Suppressor macrophage treated with lipopolysaccharide for 1 hour (primary cell): ENCODE measurements at places on chromosomes 4 and X.

DNA sequence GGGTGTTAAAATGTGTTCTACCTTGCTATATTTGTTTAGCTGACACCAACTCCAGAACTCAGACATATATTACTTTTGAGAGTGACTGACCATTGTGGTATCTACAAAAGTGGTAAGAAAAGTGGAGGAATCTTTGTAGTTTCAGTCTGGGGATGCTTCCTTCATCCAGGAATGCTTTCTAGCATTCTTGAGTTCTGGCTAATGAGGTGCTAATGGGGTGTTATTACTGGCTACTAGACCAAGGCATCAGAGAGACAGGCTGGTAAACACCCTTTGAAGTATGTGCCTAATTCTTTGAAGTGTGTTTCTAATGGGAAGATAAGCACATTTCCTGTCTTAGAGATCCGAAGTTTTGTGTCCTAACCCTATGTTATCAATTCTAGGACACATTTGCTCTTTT lies 310.4 kb downstream of the SPRY1 start:
- no peak for DNase-seq

DNA sequence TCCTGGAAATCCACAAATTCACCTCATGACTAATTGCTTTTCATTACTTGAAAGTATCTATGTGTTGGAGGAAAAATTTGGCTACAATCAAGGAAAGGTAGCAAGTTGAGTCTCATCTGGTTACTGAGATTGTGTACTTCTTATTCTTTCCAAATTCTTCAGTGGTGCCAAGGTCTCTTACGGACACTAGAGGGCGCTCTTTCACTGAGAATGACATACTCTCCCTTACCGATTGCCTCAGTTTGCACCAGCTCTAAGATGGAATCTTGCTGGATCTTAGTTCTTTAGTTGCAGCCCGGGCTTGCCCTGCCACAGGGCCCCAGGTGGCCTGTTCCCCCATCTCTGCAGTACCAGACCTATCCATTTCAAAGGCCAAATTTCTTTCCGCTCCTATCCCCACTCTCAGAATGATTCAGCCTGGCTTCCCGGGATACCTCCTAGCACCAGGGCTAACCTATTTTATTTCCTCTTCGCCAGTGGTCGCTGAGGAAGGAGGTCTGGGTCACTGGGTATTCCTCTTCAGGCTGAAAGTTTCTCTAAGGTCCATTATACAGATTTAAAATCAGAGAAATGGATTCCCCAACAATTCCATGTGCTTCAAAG lies 24.6 kb upstream of the GPR50 start:
- DNase-seq: peak; percentile 67

- DNase-seq: no peak
Observed at GRCh38 chr4:73021634-73022033, 47.9 kb downstream of the COX18 start.

- DNase-seq: no peak
Observed at GRCh38 chr4:626201-627091, 1.1 kb downstream of the PDE6B start.

- DNase-seq: no peak
Observed at GRCh38 chr4:75950213-75950815, 9.5 kb upstream of the NAAA start.

DNA sequence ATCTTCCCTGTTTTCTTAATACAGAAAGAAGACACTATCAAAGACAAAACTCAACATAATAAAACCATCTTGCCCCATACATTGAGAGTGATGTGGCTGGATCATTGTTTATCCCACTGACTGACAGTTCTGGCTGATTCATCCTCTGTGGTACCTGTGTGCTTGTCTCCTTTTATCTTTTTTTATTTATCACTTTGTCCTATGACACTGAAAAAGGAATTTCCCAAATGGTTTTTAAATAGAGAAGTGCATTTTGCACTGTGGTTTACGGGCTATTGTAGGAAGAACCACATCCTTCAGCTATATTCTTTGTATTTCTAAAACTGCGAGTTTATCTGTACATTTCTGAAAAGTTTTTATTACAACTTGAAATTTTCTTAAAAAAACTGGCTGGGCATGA lies 15.0 kb downstream of the TTC29 start:
- peak; percentile 16 for DNase-seq

GRCh38 chrX:75115707-75116413 lies 40.2 kb downstream of the ABCB7 start:
- DNase-seq: no peak

DNA sequence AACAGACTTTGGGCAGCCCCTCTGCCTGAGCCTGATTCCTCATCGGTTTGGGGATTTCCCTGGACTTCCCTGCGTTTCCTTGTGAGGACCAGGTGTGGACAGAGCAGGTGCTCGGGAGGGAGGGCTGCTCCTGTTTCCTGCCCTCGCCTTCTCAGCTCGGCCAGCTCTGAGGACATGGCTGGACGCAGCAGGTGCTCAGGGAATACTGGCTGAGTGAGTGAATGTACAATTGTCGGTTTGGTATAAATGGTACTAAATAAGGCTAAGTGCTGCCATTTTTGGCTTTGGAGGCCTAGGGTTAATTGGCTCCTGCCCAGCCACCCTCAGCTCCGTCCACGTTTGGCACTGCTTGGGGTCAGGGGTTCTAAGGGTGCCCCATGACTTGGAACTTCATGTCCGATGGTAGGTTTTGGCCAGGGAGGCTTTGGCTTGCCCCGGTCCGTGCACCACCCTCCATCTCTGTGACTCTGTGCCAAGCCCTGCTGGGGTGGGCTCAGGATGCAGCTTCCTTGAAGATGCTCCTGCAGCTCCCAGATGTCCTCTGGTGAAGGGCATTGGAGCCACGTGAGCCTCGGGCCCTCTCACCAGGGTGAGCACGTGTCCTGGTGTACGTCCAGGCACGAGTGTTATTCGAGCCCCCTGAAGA lies 45.0 kb upstream of the NKX1-1 start:
- no peak for DNase-seq

DNA sequence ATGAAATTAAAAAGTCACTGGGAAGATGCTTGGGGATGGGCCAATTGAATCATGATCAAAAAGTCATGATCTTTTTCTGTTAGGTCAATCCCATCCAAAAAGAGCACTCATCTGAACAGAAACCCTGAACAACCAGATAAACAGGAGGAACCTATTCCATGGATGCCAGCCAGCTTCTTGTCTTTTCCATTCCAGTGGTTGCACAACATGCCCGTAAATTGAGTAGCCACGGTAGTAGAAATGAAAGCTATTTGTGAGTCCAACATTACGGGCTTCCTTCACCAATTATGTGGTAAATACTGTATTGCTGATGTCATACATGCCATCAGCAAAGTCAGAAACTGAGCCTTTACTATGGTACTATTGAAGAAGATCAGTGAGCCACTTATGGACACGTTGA lies 982.4 kb upstream of the HS3ST1 start:
- DNase-seq: no peak

DNA sequence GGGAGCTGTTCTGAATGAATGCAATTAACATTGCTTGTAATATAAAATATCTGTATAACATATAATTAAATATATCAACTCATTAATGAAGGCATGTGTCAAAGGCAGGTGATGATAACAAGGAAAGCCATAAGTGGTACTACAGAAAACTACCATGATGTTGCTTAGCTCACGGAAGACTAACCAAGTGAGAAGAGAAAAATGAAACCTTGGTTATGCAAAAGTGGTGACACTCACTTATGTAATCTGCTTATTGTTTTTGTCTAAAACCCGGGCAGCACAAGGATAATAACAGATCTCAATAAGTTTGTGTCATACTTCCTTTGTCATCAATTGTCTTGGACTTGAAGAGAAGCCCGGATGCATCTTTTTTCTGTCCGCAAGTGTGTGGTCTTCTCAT lies 156.4 kb downstream of the HS6ST2 start:
- DNase-seq: no peak

DNA sequence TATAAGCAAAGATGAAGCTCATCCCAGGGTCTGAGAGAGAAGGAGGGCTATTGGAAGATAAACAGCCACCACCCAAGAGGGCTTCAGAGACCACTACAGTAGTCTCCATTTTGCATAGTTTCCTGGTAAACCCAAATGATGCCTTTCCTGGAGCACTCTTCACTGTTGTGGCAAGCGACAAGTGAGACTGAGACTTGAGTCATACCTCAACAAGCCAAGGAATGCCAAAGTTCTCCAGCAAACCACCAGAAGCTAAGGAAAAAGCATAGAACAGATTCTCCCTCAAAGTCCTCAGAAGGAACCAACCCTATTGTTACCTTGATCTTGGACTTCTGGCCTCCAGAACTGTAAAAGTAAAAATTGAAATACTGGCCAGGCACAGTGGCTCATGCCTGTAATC lies 65.9 kb downstream of the LARP7 start:
- DNase-seq: no peak

- peak; percentile 57 for DNase-seq
Observed at GRCh38 chr4:2871911-2872310, 28.3 kb downstream of the ADD1 start.

DNA sequence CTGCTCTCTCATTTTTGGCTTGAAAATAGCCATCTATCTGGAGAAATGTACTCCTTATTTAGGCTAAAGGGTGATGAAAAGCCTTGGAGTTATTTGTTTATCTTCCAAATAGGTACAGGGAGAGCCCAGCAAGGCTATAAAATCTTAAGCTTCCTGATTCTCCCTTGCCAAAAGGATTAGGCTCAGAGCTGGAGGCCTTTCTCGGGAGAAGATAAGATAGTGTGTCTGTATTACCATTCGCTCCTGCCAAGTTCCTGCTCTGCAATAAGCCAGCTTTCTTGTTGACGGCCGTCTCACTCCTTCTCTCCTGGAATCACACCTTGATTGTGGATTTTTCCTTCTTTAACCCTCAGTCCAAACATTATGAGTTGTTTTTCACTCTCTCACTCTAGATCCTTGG lies 171.8 kb upstream of the TTC29 start:
- DNase-seq: no peak

GRCh38 chr4:182862921-182863320 lies 54.3 kb downstream of the DCTD start:
- DNase-seq: no peak

DNA sequence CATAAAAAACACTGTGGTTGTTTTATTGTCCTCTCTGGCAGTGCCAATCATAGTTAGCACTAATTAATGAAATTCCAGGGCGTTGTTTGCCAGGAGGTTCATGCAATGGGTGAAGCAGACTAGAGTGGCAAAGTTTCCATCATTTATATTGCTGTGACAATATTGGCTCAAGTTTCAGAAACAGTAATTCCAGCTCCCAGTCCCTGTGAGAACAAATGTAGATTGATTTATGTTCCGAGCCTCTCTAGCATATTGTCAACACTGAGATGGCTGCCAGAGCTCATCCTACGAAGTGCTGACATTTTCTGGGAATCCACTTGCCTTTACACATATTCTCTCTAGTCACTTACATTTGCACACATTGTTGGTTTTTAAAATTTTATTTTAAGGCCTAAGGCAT lies 440.0 kb upstream of the IGFBP7 start:
- no peak for DNase-seq

- DNase-seq: no peak
Observed at GRCh38 chrX:106718709-106719108, 7.8 kb upstream of the RNF128 start.

DNA sequence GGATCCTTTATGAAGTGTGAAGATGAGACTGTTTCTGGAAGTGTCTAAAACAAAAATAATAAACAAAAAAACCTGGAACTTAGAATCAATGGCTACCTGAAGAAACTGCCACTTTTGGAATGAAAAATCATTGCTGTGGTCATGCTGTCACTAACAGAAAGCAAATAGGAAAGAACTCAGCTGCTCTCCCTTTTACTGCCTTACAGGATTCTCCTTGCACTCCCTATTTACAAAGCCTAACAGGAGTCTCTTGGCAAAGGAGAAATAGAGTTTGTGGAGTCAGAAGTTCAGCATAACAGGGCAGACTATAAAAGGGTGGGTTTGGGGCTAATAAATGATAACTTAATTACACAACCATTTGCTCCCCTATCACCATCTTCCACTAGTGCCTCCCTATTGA lies 19.0 kb upstream of the GK2 start:
- no peak for DNase-seq

DNA sequence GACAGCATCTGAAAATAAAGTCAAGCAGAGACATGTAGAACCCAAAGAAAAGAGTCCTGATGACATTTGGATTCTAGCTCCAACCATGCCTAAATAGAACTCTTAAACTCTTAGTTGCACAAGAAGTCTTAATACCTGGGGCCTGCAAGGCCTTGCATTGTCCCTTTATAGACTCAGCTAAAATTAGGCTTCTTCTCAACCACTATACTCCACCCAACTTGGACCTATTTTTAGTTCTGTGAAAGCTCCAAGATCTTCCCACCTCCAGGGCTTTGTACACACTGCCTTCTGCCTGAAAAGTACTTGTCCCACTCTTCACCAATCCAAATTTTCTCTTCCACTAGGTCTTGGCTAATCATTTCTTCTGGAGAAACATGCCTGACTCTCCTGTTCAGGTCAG lies 36.5 kb downstream of the PLK4 start:
- DNase-seq: no peak

DNA sequence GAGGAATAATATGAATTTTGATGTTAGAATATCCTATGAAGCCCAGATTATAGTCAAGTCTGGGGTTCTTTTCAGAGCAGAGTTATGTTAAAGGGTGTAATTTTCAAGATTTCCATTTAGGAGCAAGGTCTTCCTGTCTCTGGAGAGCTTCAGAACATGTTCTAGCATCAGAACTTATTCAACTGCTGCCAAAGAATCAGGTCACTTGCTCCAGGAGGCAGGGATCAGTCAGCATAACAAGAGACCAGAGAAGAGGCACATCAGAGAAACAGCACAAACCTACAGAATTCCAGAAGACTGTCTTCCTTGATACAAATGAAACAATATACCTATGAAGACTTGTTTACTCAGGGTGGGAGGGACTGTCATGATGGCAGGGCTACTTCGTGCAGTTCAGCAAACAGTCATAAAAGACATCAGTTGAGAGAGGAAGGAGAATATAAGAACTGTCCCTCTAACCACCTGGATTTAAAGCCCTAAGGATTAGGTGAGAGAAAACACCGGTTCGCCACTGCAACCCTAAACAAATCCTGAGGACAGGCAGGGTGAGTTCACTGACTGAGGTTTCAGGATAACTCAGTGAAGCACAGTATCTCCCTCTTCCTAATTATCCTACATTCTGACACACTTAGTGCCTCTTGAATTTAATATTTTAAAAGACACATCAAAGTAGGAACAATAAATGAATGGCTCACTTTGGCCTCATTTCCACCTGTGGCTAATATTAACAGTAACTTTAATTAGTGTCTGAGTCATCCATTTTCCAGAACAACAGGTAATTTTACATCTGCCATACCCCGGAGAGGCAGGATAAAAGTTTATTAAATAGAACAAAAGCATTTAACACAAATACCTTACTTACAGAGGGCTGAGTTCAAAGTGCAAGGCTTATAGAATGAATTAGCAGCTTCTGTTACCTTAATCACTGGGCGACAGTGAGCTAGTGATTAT lies 93.0 kb downstream of the HDAC8 start:
- no peak for DNase-seq

DNA sequence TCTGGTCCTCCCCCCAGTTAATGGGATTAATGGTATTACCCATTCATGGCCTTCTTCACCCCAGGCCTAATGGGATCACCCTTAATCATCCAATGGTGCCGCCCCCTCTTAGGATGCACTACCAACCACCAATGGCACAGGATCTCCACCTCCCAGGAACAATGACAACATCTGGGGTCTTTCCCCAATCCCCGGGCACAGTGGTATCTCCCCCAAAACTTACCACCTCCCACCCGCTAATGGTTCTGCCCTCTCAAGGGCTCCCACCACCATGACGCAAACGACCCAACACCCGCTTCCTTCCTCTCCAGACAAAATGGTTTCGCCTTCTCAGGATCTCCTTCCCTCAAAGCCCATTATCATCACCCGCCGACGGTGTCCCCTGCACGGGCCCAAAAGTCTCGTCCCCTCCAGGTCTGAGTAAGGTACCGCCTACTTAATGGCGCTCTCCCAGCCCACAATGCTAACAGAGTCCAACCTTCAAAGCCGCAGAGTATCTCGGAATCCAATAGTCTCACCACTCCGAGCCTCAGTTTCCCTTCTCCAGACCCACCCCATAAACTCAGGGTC lies 458 bp downstream of the GRIPAP1 start:
- peak; percentile 88 for DNase-seq
